ENCODE measurements at places on chromosomes 11 and 22.
A peak's percentile ranks its signal among the peaks of the same experiment; 100 is the strongest.

GRCh38 chr11:98234698-98235097 is 786.1 kb upstream of the CNTN5 start:
- no peak for DNase-seq

DNA sequence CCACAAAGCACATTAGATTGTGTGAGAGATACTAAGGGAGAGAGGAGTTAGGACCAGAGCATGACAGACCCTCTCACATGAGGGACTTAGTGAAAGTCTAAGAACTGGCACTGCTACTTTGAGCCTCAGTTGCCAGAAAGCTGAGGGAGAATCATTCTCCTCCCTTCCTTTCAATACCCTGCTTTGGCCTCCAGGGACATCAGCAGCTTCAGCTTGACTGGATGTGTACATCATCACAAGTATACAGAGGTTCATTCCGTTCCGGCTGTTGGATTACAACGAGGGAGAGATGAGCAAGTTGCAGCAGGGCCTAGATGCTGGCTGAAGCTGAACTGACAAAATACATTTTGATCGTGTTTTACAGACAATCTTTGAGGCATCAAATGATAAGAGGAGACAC is 15.7 kb upstream of the ANO5 start:
- no peak for DNase-seq

DNA sequence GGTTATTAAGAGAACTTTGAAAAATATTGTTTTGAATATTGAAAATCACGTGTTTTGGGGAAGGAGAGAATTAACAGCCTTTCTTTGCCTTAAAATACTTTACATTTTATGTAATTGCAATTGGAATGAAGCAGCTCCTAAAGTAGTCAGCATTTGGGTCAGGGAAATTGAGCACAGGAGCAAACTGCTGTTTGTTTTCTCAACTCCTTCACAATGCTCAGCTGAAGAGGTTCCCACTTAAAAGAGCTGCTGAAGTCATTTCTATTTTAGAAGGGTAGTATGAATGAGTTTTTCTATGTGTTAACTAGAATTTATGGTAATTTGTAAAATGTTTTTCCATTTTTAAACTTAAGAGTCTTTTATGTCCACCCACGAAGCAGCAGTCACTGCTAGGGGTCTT is 8.1 kb upstream of the UCP2 start:
- no peak for DNase-seq

GRCh38 chr11:48036466-48036865 is 56.1 kb downstream of the PTPRJ start:
- no peak for DNase-seq

- DNase-seq, result no peak
Measured at GRCh38 chr11:104422324-104422944, 258.5 kb upstream of the PDGFD start.

- DNase-seq, result no peak
Measured at GRCh38 chr22:32211011-32211410, 6.1 kb upstream of the RFPL2 start.

DNA sequence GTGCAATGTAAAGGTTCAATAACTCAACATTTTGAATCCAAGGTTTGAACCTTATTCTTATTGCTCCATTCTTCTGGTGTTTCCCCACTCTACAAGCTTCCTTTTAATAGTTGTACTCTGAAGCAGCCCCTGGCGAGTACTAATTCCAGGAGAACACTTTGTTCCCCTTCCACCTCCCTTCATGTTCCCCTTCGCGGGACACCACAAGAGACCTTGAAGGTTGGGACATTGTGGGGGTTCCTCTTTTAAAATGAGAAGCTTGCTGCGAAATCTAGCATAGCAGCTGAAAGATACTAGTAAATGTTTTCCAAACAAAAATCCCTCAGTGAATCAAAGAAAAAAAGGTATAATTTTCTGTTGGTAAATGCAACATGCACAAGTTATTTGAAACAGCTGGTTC is 626.3 kb upstream of the LRRC4C start:
- DNase-seq, result no peak

DNA sequence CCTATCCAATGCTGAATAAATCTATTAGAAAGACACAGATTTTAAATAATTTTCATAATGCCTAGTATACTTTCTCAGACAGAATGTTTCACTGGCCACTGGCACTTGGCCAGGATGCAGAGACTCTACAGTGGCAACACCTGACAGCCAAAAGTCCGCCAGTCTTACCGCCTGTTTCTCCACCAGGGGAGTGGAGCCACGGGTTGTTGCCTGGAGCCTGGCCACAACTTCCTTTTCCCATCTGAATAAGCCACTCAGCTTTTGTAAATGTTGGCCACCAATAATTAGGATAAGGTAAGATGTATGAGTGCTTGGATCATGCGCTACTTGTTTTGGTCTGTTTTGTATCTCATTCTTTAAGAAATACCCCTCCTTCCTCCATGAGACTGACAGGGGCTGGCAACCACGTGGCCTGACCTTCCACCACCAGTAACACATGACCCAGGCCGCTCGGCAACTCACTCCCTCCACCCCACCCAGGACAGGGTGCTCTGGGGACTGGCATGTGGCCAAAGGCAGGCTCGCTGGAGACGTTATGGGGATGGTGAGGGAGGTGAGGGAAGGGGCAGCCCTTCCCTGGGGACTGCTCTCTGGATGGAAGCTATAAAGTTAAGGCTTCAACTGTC is 93.0 kb upstream of the BID start:
- no peak for DNase-seq

DNA sequence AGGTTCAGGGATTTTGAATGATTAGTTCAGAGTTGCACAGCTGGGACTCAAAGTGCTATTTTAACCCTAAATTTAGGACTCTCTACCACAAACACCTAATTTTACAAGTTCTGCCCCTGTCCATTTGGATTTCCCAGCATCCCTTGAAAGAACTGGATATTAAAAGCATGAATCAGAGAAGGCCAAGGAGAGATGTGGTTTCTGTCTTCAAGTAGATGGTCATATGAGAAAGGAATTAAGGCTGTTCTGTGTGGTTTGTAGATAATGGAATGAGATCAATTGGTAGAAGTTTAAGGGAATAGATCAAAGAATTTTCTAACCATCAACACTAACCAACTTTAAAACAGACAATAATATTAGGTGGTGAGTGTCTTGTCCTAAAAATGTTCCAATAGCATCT is 106.4 kb upstream of the TENM4 start:
- DNase-seq, result no peak

GRCh38 chr22:19959043-19959586 is 17.5 kb upstream of the TXNRD2 start:
- no peak for DNase-seq

DNA sequence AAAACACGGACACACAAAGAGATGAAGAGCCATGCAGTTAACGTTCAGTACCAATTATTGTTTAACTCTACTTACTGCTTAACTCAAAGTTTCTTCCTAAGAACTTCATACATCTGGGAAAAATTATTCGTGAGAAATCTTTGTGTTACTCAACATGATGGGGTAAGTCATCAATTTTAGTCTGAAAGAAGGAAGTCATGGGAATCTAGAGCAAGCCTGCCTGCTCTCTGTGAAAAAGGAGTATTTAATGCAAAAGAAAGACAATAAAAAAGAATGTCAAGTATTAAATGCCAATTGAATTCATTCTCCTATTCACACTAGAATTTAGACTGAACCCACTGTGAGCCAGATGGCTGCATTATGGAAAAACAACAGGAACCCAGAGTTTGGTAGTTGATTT is 16.0 kb downstream of the TMEM123 start:
- DNase-seq, result no peak

GRCh38 chr22:48718818-48719500 is 1108.7 kb downstream of the BRD1 start:
- no peak for DNase-seq

- no peak for DNase-seq
Measured at GRCh38 chr11:16012125-16012751, 344.1 kb downstream of the SOX6 start.

DNA sequence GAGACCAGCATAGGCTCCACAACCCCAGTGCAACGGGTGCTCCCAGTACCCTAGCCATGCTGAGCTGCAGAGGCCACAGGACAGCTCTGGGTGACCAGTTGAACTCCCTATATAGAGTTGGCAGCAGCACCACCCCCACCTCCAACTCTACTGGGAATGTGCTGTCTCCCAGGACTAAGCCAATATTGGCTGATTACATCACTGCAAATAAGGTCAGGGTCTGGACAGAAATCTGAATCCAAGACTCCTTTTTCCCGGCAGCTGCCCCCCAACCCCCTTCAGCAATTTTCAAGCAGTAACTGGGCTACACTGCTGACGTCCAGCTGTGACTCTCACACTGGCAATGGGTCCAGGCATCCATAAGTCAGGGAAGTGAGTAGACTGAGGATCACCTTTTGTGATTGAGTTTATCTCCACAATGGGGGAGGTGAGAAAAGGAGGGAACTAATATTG is at the start of gene HPX:
HPX (minus strand) TSS at position 82 of the 453 bp plus-strand sequence; CDS start at position 58, 24 bp downstream.
- no peak for DNase-seq

DNA sequence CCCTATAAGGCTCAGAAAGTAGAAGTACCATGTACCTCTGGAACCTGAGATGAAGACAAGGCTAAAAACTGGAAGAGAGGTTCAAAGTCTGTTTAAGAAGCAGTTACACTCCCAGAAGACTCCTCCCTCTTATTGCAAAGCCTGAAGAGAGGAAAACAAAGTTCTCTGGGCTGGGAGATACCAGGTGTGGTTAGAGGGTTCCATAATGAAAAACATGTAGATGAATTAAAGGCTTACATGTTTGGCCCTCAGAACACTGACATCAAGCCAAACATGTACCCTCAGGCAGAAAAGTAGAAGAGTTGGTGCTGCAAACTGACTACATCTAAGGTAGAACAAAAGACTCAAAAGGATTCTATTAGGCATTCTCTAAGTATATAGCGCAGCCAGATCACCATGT is 205.3 kb downstream of the TTC28 start:
- DNase-seq, result no peak

GRCh38 chr22:23385678-23386631 is 194.1 kb downstream of the IGLL1 start:
- DNase-seq, result peak; percentile 71

- no peak for DNase-seq
Measured at GRCh38 chr11:30774496-30775232, 188.5 kb upstream of the MPPED2 start.

DNA sequence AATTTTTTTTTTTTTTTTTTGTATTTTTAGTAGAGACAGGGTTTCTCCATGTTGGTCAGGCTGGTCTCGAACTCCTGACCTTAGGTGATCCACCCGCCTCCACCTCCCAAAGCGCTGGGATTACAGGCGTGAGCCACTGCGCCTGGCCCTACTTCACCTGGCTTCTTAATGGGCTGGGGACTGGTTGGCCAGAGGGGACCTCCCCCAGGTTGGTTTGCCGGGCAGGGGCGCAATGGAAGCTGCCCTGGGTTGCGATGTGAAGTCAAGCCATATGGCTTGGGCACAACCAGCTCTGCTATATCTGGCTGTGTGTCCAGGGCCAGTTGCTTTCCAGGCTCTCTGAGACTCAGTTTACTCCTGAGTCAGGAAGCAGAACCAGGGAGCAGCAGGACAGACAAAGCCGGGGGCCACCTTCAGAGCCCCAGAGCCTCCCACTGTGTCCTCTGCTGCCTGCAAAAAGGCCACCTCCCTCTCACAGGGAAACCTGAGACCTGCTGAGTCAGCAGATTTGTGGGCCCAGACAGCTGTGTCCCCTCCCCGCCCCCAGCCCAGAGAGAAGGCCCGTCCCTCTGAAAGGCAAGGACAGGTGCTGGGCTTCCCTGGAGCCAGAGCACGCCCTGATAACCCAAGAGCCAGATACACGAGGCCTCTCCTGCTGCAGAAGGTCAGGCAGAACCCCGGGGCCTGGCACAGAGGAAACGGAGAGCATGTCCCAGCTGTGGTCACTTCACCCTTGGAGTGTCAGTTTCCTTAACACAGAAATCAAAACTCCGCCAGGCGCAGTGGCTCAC is 29.2 kb upstream of the DAGLA start:
- DNase-seq, result no peak

GRCh38 chr11:31794548-31794947 is 16.6 kb downstream of the PAX6 start:
- no peak for DNase-seq

GRCh38 chr11:40187295-40187694 is 1272.2 kb downstream of the LRRC4C start:
- DNase-seq, result no peak

GRCh38 chr22:30778261-30778660 is 83.6 kb downstream of the OSBP2 start:
- DNase-seq, result no peak

DNA sequence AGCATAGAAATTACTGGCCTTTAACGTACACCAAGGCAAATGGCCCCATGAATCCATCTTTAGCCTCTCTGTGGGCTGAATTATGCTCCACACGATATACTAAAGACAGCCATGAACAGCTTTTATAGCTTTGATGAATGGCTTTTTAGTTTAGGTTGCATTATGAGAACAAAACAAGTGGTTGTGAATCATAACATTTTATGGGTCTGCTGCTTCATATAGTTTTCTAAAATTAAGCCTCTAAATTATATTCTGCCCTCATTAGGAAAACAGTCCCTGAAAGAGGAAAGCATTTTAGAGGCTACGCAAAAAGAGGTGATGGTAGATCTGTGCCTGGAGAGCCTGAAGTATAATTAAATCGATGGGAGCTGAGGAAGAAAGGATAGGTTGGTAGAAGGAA is 221.3 kb downstream of the CADM1 start:
- no peak for DNase-seq

DNA sequence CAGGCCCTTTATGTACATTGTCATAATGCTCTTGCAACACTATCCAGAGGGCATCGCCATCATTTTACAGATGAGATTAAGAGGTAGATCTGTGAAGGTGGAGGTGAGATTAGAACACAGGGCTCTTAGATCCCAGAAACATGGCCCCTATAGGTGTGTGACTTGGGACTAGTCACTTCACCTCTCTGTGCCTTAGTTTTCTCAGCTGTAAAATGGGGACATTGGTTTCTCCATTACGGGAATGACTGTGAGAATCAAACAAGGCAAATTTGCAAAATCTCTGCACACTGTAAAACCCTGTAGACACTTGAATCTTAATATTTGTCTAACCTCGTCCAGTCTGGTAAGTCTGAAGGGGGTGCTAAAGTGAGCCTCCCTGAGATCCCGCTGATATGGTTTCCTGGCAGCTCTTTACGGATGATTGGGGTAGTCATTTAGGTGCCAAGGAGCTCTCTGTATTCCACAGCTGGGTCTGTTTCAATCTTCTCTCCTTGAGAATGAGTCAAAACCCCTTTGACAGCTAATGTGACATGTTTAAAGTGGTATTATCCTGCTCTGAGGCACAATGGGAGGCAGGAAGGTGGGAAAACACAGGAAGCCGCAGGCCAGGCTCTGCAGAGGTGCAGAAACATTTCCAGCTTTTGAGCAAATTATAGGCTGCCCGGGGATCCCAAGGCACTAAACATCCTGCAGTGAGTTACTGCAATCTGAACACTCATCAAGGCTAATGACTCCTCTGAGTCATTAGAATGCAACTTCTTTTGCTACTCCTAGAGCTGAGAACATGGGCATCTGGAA is 140.8 kb downstream of the CCDC81 start:
- DNase-seq, result no peak
